Cortex of kidney (tissue), 1 donor: ENCODE measurements at places on chromosomes 4 and X.

DNA sequence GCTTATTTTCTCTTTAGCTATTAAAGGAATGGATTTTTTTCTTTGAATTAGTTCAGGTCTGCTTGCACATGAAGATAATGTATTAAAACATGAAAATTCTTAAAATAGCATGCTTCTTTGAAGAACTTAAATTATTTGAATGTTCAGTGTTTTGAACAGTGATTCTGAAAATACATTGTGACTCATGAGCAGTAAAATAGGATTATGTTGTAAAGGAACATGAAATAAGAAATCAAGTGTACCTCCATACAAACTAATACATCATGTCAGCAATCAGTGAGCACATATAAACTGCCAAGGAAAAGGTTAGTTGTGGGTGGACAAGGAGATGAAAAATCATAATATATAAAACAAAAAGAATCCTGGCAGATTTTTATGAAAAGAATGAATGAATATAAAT lies 66.1 kb downstream of the SNX25 start:
- DNase-seq: no peak

DNA sequence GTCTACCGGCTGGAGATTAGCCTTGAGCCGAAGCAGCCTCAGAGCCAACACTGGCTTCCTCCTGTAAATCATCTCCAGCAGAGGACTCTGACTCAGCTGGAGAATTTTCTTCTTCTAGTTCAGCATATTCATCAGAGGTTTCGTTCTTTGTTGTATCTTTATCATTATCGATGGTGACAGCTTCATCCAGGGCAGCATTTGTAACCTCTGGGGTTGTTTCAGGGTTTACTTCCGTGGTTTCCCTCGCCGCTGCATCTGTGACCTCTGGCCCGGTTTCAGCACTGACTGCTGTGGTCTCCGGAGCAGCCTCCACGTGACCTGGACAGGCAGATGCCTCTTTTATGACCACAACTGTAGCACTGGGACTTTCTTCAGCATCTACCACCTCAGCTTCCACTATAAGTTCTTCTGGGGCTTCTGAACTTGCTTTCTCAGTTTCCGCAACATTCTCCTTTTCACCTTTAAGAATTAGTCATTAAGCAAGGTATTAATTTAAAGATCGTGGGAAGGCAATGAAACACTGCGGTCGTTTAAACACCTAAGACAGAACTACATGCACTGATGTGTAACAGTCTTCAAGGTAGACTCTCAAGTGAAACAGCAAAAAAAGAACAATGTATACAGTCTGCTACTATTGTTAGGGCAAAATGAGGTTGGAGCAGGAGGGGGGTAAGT lies 13.3 kb downstream of the MGARP start:
- no peak for DNase-seq

DNA sequence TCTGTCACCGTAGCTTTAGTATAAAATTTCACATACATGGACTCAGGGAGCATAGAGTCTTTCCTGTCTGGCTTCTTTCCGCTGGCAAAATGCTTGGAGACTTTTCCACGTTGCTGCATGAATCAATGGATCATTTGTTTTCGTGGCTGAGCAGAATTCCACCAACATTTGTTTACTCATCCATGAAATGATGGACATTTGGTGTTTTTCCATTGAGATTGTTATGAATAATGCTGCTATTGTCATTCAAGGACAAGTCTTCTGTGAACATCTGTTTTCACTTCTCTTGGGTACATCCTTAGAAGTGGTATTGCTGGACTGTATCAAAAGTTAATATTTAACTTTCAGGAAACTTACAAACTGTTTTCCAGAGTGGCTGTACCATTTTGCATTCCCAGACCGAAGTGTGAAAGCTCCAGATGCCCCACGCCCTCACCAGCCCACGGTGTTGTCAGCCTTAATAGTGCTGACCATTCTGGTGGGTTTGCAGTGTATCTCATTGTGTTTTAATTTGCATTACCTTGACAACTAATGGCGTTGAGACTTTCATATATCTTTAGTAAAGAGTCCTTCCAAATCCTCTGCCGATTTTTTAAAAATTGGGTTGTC lies 5.8 kb upstream of the TMEM271 start:
- DNase-seq: no peak

DNA sequence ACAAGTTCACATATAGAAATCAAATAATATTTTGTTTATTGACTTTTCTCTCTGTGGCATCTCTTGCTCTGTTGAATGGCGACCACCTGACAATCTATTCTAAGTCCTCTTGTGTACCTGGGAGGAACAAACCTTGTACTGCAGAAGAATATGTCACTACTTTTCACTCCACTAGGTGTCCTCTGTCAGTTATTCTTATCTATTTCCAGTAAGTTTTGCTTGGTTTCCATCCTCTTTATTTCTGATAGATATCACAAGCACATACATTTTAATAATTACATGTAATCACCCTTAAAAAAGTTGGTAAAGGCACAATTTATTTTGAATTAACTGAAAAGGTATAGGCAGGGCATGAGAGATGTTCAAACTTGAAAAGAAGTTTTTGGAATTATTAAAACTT lies 238.4 kb downstream of the SNCA start:
- DNase-seq: no peak

DNA sequence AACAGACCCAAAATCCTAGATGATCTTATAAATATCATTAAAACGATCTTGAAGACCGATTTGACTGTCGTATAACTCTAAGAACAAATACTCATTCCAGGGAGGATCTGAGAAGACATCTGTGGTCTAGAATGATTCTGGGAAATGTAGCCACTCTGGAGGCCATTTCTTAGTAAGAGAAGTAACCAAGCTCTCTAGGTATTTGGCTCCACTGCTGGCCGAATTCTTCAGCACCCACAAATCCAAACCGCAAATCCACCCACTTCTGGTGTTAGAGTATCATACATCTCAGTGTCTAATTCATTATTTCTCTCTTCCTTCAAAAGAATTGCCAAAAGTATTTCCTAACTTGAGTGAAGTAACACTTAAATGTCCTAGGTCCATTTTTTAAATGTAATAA lies 23.9 kb downstream of the KLHL5 start:
- no peak for DNase-seq

DNA sequence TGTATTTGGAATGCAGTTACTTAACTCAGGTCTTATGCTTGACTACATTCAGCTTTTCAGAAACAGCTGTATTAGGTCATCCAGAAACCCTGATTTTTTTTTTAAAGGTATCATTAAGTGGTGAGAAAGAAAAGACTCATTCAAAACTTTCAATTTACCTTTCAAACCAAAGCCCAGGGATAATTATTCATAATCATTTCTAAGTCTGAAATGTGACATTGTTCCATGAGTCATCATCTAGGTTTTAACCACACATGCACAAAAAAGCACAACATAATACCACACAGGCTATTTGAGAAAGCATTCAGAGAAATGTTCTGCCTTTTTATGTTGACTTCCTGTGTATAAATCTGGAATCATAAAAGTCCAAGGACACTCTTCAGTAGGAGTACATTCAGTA lies 288.2 kb downstream of the IL1RAPL2 start:
- no peak for DNase-seq

GRCh38 chrX:124426288-124427169 lies 80.2 kb downstream of the SH2D1A start:
- DNase-seq: no peak

GRCh38 chrX:68234171-68234910 lies 199.0 kb downstream of the OPHN1 start:
- no peak for DNase-seq

- no peak for DNase-seq
These were observed 68.8 kb downstream of the IL15 start for GRCh38 chr4:141705048-141705746.

GRCh38 chr4:20443015-20443805 lies 191.5 kb downstream of the SLIT2 start:
- DNase-seq: no peak

GRCh38 chrX:132375941-132376340 lies 112.9 kb downstream of the MBNL3 start:
- DNase-seq: no peak

DNA sequence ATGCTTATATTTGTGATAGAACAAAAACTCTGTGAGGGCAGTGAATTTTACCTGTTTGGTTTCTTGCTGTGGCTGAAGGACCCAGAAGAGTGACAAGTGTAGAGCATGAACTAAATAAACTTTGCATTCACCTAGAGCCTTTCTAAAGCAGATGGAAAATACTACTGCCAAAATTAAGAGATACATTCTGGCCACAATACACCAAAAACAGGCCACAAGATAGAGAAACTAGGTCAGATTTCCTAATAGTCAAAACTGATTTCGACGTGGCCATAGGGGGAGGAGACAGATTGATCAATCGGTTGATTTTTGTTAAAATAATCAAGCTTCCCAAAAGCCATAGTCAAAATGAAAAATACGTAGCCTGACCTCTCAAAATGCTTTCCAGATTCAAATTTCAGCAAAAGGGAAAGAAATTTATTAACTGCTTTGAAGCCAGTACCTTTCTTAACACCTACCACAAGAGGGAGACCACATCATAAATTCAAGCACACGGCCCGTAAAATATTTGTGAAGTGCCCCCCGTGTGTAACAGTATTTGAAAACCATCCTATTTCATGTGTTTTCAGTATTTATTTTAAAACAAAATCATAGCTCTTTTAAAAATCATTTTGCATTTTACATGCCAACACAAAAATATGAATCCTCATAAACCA lies 132.4 kb downstream of the CORIN start:
- no peak for DNase-seq

- DNase-seq: no peak
These were observed 7.2 kb upstream of the MRFAP1 start for GRCh38 chr4:6633091-6633906.

GRCh38 chrX:69173906-69174305 lies 8.7 kb upstream of the PJA1 start:
- no peak for DNase-seq

- no peak for DNase-seq
These were observed 34.4 kb upstream of the USP46 start for GRCh38 chr4:52693492-52693891.

- no peak for DNase-seq
These were observed 539.7 kb upstream of the GRID2 start for GRCh38 chr4:91764085-91764484.

- no peak for DNase-seq
These were observed 226.7 kb upstream of the PRKX start for GRCh38 chrX:3940000-3940610.

- DNase-seq: no peak
These were observed 318.5 kb downstream of the ARAP2 start for GRCh38 chr4:35925806-35926205.

- no peak for DNase-seq
These were observed 960.3 kb downstream of the C4orf33 start for GRCh38 chr4:130056286-130056685.

- DNase-seq: no peak
These were observed 17.2 kb downstream of the GPR174 start for GRCh38 chrX:79161655-79162054.

DNA sequence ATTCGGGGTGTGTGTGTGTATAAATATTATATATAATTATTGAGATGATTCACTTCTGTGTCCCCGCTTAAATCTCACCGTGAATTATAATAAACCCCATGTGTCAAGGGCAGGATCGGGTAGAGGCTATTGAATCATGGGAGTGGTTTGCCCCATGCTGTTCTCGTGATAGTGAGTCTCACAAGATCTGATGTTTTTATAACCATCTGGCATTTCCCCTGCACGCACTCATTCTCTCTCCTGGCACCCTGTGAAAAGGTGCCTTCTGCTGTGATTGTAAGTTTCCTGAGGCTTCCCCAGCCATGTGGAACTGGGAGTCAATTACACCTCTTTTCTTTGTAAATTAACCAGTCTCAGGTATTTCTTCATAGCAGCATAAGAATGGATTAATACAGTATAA lies 851.4 kb upstream of the AGA start:
- no peak for DNase-seq

- no peak for DNase-seq
These were observed 89.4 kb downstream of the TNIP2 start for GRCh38 chr4:2666722-2667247.

DNA sequence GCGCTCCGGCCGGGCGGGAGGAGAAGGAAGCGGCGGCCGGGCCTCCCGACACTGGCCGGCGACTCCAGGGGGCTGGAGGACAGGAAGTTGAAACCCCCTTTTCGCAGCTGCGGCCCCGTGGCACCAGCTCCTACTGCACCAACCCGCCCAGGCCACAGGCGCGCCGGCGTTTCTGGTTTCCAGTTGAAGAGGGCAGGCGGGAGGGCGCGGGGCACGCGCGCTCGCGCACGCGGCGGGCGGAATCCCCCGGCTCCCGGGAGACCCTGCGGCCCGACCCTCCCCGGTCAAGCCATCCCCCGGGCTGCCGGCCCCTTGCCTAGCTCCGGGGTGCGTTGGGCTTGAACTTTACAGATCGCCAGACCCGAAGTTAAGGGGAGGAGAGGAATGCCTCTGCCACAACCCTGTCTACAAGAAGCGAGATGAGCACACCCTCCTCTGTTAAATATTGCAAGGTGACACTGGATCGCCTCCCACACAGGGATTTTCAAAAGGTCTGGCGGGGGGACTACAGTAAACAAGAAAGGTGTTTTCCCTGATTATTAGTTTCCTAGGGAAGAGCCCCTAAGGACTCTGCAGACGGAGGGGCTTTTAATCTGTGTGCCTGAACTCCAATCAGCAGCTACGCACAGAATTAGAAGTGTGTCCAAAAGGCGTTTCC lies 1.4 kb downstream of the ELOVL6 start:
- no peak for DNase-seq

DNA sequence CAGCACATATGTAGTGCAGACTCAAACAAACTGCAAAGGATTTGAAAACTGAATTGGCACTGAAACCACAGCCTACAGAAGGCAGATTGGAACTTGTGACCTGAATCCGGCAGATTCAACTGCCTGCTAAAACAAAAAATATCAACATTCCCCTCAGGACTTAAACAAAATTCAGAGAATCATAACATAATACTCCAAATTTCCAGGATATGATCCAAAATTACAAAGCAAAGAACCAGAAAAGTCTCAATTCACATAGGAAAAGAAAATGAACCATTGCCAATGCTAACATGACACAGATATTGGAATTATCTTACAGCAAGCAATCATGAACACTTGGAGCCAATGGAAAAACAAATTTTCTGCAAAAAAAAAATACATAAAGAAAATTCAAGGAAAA lies 250.4 kb downstream of the PRDM5 start:
- no peak for DNase-seq

DNA sequence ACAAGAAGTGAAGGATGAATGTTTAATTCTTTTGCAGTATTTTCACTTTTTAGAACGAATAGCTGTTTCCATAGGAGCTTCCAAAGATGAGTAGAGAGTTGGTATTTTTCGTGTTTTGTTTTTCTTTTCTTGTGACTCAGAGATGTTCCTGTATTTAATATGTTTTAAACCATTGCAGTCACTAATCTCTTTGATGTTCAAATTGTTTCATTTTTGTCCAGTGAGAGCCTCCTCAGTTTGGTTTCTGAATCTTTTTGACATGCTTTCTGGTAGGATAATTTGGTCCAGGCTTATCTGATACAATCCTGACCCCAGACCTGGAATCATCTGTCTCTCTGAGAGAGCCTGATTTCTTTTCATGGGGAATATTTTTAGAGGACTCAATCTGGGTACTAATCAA lies 41.6 kb downstream of the BEX3 start:
- no peak for DNase-seq

DNA sequence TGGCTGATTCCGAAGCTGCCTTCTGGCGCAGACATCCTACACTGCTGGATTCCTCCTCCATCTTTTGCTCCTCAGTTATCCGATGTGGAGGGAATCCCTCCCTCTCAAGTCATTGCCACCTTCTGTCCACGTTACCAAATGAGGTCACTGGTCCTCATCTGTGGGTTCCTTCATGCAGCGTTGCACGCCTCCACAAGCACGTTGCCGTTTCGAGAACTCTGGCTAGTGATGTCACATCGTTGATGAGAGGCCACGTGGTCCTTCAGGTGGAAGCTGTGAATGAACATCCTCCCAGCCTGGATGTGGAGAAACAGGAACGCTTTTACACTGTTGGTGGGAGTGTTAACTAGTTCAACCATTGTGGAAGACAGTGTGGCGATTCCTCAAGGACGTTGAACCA lies 323.2 kb downstream of the DHRSX start:
- DNase-seq: no peak
